ENCODE measurements at places on chromosomes 4 and X.

- DNase-seq = no peak
These were observed 186.9 kb downstream of the FRMPD4 start for GRCh38 chrX:12325171-12325570.

- no peak for DNase-seq
These were observed at the start of gene HS3ST1 for GRCh38 chr4:11428231-11428898. Gene HS3ST1, minus strand, starts transcription at chr4:11428894. Its CDS starts 28,889 bp downstream, at chr4:11400005.

DNA sequence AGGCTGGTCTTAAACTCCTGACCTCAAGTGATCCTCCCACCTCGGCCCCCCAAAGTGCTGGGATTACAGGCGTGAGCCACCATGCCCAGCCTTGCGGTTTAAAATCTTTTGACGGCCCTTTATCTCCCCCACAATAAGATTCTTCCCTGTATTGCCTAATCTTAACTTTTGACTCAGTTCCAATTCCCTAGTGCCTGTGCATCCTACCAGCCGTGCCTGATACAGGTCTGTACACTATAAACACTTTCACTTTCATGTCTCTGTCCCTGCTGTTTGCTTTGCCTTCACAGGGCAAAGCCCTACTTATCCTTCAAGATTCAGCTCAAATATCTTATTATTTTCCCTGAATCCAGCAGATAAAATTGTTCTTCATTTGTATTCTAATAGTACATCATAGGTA, 74.6 kb downstream of the WDR44 start:
- DNase-seq = no peak

DNA sequence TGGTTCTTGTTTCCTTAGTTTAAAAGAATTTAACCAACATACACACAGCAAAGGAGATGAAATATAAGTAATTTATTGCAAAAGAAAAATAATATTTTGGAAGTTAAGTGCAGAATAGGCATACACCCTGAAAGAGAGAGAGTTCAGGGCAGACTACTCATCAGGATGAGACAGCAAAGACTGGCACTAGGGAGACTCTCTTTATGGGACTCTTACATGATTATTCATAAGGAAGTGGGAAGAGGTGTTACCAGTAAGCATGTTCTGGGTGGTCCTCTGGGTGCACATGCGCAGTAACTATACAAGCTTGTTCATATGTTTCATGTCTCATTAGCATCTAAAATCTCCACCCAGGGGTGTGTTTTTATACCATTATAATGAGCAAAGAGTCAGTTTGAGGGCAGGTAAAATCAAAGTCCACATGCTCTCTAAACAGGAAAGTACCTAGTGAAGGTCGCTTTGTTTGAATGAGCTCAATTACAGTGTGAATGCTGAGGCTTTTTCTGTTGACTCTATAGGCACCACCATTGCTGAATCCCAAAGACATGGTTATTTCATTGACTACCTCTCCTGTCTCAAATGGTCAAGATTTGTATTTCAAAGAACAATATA, 38.2 kb upstream of the PRDM5 start:
- DNase-seq = no peak

- DNase-seq = no peak
These were observed 78.1 kb downstream of the NDST3 start for GRCh38 chr4:118112117-118113046.

- DNase-seq = no peak
These were observed 648.3 kb downstream of the GABRG1 start for GRCh38 chr4:45475548-45475947.

DNA sequence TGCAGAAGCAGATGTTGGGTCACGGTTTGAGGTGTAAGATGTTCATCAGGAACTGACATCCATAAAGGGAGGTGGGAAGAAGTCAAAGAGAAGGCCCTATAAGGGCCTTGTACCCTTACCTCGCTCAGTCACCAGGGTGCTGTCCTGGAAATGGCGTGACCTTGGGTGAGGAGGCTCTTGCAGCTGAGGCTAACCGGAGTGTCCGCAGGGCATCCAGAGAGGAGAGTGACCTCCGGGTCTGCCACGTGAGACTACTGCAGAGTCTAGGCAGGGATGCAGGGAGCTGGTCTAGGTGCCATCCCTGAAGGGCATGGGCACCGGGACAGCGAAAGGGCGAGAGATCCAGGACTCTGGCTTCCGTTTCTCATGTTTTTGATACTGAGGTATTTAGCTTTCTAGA, 28.7 kb upstream of the IRAK1 start:
- no peak for DNase-seq

GRCh38 chrX:107324493-107325310, 118.3 kb downstream of the DNAAF6 start:
- DNase-seq = peak; percentile 46

DNA sequence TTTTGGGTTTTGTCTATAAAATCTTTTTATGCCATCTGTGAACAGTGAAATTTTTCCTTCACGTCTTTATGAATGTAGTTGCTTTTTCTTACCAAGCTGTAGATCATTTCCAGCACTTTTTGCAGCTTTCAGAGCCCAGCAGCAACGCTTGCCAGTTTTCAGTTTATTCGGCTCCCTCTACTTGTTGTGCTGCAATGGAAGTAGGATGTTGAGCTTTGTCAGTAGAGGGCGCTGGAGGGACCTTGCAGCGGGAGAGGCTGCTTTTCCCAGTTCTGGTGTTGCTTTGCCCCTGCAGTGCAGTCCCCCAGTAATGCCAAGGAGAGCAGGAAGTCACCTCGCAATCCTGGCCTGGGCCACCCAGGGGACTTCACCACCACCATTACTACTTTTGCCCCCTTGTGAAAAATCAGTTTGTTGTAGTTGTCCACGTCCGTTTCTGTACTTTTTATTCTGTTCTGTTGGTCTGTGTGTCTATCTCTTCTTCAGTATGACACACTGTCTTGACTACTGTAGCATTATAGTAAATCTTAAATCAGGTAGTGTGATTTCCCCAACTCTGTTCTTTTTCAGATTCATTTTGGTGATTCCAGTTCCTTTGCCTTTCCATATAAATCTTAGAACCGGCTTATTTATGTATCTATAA, 21.8 kb downstream of the CMC4 start:
- DNase-seq = peak; percentile 24

Measured in SK-N-DZ (cell line).